ENCODE measurements at places on chromosomes 6 and 20.

GRCh38 chr20:43318755-43319297 is 129.1 kb upstream of the PTPRT start:
- no peak for DNase-seq

GRCh38 chr6:21589352-21590345 is 3.9 kb upstream of the SOX4 start:
- DNase-seq: peak; percentile 74

- no peak for DNase-seq
Observed at GRCh38 chr20:40633123-40633850, 55.7 kb downstream of the MAFB start.

DNA sequence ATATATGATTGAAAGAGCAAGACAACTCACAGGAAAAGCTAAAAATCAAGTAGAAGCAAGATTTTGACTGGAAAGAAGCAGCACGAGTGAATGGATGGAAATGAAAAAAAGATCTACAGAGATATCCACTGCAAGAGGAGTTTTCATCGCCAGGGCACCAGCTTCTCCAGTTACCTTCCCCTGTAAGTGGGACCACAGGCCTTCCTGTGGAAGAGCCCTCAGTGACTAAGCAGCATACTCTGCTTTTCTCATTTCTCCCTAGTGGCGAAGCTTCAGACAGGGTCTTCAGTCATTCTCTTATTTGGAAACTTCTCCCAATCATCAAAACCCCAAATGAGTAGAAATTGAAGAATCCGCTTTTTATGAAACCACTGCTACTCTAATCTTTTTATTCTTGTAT is 40.5 kb downstream of the ADGRB3 start:
- DNase-seq: no peak

GRCh38 chr6:1820714-1821113 is 211.0 kb downstream of the FOXC1 start:
- no peak for DNase-seq

DNA sequence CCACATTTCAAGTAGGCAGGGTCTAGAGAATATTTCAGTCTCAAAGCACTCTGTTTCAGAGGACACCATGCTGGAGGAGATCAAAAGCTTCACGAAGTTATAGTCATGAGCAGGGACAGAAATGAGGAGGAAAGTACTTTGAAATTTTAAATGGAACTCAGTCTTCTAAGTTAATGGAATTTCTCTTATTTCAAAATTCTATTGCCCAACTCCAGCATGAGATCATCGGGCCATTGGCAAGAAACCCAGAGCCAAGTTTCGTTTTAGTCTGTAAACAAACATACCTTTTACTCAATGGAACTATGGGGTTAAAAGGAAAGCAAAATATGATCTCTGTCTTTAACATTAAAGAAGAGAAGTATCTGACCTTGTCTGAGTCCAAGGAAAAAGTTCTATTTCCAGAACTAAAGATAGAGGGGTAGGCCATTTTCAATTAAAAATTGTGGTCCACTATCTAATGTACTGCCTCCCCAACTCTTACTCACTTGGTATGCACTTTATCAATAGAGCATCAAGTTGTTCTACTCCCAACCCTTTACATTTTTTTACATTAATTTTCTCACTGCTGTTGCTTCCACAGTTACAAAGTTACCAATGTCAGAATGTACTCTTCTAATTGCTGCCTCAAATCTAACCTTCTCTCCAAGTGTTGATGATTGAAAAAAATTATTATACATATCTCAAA is 235.3 kb upstream of the NRSN1 start:
- no peak for DNase-seq

DNA sequence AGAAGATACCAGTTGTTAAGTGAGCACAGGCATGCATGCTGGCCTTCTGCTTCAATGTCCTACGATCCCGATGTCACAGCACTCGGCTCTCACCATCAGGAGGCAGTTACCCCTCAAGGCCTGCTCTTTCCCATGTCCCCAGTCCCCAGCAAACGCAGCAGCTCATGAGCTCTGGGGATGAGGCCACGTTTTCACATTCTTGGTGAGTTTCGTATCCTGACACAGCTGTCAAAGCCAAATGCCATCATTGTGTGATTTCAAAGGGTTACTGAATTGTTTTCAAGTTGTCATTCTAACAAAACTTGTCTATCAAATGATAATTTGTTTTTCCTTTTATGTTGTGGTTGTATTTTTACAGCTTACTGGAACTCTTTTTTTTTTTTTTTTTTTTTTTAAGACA is 226.9 kb upstream of the KCNG1 start:
- no peak for DNase-seq

GRCh38 chr6:45677381-45678284 is 299.9 kb upstream of the SUPT3H start:
- DNase-seq: peak; percentile 65

DNA sequence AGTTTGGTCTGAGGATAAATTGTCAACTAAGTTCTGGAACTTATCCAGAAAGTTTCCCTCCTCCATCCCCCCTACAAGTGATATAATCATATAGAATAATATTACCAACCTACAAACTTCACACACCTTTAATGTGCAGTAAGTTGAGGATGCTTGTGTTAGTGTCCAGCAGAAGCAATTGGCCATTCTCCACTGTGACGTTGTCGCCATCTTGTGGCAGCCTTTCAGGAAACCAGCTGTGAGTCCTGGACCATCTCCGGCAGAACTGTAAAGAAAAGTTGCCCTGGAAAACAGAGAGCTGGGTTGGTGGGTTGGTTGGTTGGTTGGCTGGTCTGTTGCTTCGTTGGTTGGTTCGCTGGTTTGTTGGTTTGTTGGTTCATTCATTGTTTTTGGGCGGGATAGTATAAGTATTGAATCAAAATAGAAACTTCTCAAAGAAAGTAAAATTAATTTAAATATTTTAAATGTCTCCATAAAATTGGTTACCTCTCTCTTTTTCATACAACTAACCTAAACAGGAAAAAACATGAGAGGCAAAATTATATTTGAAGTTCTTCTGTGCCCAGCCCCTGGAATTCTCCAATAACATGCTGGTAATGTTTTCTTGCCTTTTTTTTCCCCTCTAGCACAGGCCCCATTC is 127.5 kb downstream of the PKHD1 start:
- peak; percentile 2 for DNase-seq

GRCh38 chr6:16286151-16286522 is 47.8 kb downstream of the GMPR start:
- DNase-seq: peak; percentile 7

DNA sequence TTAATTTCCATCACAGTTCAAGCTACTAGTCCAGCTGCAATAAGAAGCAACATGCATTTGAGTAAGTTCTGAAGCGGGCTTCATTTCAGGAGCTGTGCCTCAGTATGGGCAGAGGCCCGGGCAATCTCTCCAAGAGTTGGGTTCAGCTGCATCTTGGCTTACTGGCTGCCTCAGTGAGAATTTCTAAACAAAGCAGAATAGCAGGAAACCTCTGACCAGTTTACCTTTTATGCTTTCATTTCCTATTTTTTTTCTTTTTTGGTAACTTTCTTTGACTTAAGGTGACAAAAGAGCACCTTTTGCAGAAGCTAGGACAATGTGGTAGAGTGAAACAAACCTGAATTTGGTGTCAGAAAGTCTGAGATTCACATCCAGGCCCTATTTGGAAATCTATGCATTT is 51.0 kb upstream of the FBXO30 start:
- no peak for DNase-seq

DNA sequence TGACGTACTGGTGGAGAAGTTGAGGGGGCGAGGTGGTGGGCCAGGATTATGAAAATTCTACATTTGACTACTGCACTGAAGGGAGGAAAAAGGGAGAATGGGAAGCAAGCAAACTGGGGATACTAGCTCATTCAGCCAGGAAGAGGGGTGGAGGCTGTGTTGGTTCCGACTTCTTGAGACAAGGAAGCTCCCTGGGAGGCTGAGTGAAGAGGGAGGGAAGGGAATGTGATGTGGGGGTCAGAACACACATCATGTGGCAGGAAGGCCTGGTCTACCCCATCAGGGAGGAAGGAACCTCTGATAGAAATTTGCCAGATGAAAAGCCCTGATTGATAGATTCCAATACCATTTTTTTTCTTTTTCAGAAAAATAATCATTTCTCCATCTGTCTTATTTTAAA is 28.8 kb upstream of the MCHR2 start:
- DNase-seq: no peak

- DNase-seq: no peak
Observed at GRCh38 chr6:169450097-169450496, 196.5 kb upstream of the THBS2 start.

- DNase-seq: no peak
Observed at GRCh38 chr6:167005350-167006159, 6.4 kb downstream of the CEP43 start.

- no peak for DNase-seq
Observed at GRCh38 chr6:107185391-107185970, 70.2 kb upstream of the BEND3 start.

- DNase-seq: no peak
Observed at GRCh38 chr6:131954775-131955107, 3.6 kb upstream of the CCN2 start.

GRCh38 chr6:108896111-108896661 is 48.0 kb downstream of the ARMC2 start:
- peak; percentile 14 for DNase-seq

DNA sequence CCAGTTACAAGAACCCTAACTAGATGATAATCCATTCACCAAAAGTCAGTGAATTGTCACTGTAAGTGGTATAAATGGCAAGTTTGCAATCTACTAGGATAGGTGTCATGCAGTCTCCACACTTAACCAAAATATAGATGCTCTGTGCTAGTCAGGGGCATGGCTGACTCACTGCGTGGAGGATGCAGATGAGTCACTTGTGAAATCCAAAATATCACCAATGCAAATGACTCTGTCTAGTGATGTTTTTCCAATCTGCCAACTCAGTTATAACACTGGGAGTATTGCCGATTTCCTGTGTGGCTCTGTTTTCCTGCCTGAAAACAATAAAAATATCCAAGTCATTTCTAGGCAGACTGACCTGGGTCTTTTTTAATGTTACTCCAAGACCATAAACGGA is 47.8 kb upstream of the NRSN1 start:
- DNase-seq: no peak

GRCh38 chr6:104887350-104887749 is 27.6 kb upstream of the HACE1 start:
- DNase-seq: no peak

- DNase-seq: no peak
Observed at GRCh38 chr6:22350109-22350508, 53.3 kb upstream of the PRL start.

DNA sequence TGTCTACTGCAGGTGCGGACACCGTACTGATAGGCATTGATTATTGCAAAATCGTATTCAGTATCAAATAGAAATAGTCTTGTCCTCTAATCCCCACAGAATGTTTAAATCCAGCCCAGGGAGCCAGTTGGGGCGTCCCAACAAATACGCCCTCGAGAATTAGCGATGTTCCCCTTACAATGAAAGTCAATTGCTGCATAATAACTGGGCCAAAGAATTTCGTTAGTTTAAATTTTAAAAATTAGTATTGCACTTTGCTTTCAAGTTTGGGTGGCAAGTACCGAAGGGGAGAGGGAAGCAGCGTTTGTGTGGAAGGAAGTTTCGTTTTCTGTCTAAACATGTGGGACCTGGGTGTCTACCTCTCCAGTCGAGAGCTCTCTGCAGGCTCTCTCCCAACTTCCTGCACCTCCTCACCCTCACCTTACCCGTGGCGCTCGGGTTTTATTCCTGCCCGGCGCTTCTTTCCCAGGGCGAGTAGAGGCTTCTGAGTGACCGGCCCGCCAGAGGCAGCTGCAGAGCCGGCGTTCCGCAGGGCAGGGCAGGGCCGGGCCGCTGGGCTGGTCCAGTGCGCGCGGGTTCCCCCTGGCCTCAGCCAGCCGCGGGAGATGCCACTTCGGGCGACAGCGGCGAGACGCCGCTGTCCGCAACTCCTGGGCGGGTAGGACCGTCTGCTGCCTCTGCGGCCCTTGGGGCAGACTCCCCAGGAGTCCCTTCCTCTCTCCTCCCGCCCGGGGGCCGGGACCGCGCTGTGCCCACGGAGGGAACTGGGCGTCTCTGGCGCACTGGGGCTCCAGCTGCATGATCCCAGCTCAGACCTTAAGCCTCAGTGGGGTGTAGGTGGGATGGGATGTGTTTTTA is 862 bp upstream of the TFAP2C start:
- DNase-seq: no peak

DNA sequence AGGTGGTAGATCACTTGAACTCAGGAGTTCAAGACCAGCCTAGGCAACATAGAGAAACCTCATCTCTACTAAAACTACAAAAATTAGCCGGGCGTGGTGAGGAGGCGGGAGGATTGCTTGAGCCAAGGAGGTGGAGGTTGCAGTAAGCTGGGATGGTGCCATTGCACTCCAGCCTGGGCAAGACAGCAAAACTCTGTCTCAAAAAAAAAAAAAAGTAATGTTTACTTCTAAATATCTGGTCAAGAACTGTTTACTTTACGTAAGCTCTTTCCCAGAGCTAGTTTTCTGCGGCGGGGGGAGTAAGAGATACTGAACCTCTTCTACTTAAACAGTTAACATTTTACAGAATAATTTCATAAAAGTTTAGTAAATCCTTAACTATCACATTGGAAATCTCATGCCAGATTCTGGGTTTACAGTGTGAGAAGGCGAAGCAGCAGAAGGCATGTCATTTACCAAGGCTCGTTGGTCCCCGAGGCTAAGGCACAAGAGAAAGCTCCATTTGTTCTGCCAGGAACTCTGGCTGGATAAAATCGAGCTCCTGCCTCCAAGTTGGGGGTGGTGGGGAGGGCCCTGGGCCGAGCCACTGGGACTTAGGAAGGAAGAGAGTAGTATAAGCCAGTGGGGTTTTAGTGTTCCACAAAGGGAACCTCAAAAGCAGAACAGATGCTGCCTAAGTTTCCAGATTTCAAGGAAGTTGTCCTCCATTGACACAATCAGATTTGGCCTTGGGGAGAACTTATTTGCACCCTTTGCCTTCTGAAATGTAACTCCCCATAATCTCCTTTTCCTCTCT is 41.7 kb downstream of the ARFGEF2 start:
- no peak for DNase-seq

- DNase-seq: no peak
Observed at GRCh38 chr20:1827974-1828785, 67.0 kb upstream of the SIRPA start.

DNA sequence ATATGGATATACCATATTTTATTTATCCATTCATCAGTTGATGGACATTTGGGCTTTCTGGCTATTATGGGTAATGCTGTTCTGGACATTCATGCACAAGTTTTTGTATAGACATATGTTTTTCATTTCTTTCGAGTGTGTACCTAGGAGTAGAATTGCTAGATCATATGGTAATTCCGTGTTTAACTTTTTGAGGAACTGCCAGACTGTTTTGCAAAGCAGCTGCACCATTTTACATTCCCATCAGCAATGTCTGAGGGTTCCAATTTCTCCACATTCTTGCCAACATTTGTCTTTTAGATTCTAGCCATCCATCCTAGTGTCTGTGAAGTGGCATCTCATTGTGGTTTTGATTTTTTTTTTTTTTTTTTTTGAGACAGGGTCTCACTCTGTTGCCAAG is 20.8 kb downstream of the SRC start:
- no peak for DNase-seq

Data from CD4-positive, alpha-beta T cell treated with Interleukin-1 beta for 1 hour (primary cell).